Nephron progenitor cell (in vitro differentiated cells): ENCODE measurements at places on chromosomes 7 and 10.

DNA sequence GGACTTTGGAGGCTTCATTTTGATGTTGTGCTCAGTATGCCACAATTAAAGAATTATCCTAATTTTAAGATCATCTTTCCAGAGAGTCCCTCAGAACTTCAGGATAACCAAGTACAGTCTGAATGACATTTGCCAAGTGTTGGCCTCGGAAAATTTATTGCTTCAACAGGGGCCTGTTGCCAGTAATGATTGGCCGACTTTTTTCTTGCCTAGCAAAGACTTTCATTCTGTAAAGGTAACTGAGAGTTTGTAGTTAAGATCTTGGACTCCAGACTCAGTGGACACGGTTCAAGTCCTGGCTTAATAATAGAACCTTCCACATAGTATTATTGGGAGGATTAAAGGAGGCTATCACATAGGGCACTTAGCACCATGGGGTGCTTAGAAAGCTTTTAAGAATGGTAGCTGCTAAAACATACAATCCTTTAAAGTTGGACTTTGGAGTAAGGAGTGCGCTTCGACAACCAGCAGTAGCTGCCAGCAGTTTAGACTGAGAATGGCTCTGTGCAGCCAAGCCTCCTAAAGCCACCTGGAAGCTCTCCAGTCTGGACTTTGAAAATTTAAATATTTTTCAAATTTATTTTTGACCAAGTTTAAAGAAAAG lies 90.0 kb downstream of the PLCE1 start:
- no peaks in the 10 kb centered on the region for H3K36me3 ChIP-seq
- no peak overlapping the region for H3K4me3 ChIP-seq
- H3K27ac ChIP-seq, result no peak overlapping the region
- no peaks in the 10 kb centered on the region for H3K4me1 ChIP-seq
- no peaks in the 10 kb centered on the region for H3K27me3 ChIP-seq

- no peaks in the 10 kb centered on the region for H3K36me3 ChIP-seq
- no peak overlapping the region for H3K27ac ChIP-seq
- peaks cover 5% of the 10 kb centered on the region for H3K4me1 ChIP-seq
- H3K4me3 ChIP-seq, result no peak overlapping the region
- DNase-seq, result no peak
- H3K27me3 ChIP-seq, result no peaks in the 10 kb centered on the region
These were observed 350.7 kb upstream of the MBL2 start for GRCh38 chr10:53123311-53123710.

DNA sequence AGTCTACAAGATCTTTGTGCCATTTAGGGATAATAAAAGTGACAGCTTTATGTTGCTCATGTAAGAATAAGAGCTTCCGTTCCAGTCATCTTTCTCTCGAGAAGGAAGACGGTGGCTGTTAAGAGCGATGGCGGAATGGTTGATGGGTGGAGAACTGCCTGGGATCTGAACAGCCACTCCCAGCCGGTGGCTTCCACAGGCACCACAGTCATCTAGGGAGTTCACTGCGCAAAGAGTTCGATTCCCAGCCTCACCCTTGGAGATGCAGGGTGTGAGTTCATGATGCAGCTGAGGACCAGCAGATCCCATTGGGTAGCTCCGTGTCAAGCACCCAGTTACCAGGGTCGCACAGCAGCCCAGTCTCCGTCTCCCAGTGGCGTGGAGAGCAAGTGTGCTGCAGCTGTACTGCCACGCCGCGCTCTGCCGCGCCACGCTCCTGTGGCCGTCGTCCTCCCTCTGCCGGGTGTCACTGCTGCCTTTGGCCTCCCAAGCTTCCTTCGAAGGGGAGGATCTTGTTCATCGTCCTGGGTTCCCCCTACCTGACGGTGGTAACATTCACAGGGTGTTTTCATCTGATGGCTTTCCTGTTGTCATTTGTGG lies 7.8 kb downstream of the SUN1 start:
- H3K36me3 ChIP-seq, result peaks cover 69% of the 10 kb centered on the region
- H3K4me3 ChIP-seq, result no peak overlapping the region
- H3K4me1 ChIP-seq, result peaks cover 39% of the 10 kb centered on the region
- no peak for DNase-seq

DNA sequence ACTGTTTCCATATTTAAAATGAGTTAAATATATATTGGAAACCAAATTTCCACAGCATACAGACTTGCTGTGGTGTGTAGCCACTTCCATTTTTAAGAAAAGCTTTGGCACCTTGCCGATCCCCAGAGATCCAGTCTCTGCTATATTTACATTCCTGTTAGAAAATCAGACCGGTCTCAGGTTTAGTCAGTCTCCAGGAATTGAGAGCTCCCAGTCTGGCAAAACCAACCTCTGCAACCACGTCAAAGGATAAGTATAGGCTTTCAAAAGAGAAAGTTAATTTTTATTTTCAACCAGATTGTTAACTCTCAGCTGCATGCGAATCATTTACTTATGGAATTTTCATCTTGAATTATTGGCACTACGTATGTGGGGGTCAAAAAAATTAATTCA lies 28.2 kb downstream of the PUS7 start:
- no peaks in the 10 kb centered on the region for H3K4me1 ChIP-seq
- DNase-seq, result no peak
- H3K27me3 ChIP-seq, result no peaks in the 10 kb centered on the region
- H3K4me3 ChIP-seq, result no peak overlapping the region
- peaks cover 19% of the 10 kb centered on the region for H3K36me3 ChIP-seq

DNA sequence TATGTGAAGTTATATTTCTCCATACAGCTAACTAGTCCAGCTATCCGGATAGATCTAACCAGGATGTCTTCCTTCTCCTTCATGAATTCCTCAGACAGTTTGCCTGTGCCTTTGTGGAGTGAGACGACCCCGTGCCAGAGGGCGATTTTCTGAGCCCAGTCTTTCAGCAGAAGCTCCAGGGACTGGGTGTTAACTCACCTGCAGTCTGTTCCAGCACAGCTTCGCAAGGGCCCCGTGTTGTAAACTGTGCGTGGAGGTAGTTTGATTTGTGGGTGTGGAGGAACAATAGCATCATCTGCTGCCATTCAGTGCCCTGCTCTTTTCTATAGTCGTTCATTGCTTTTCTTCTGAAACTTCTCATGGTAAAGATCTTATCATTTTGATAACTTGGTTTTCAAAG lies 103.8 kb downstream of the INPP5A start:
- no peak for DNase-seq
- peaks cover 30% of the 10 kb centered on the region for H3K4me1 ChIP-seq
- H3K27ac ChIP-seq, result no peak overlapping the region
- H3K27me3 ChIP-seq, result peaks cover 10% of the 10 kb centered on the region
- H3K36me3 ChIP-seq, result peaks cover 14% of the 10 kb centered on the region
- H3K4me3 ChIP-seq, result no peak overlapping the region

- no peak for DNase-seq
- no peak overlapping the region for H3K27ac ChIP-seq
- peaks cover 11% of the 10 kb centered on the region for H3K27me3 ChIP-seq
- peaks cover 2% of the 10 kb centered on the region for H3K36me3 ChIP-seq
These were observed 54.3 kb downstream of the BMS1 start for GRCh38 chr10:42836771-42837468.

DNA sequence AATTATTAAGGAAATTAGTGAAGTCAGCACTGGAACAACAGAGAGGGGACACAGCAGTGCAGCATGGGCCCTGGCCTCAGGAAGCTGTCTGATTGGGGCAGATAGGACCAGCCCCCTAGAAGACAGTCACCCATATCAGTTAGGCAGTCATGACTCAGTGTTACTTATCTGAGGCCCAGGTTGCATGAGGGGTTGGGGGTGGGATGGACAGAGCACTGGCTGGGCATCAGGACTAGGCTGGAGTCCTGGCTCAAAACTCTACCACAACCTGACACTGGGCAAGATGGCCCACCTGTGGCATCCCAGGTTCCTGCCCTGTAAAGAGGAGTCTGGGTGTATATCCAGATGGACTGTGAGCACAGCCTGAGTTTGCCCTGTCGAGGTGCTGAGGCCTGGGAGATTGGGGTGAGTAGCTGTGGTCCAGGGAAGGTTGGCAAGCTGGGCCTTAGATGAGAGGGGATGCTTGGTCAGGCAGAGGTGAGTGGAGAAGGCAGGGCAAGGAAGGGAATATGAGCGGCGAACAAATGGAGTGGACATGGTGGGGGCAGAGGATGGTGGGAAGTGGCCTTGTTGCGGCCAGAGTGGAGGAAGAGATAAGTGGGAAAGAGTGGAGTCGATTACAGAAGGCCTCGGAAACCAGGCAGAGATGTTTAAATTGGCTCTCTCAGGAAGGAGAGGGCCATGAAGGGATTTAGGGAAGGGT lies 37.5 kb downstream of the HK1 start:
- H3K36me3 ChIP-seq, result no peaks in the 10 kb centered on the region
- no peak for DNase-seq
- H3K27me3 ChIP-seq, result peaks cover 7% of the 10 kb centered on the region
- no peak overlapping the region for H3K4me3 ChIP-seq

DNA sequence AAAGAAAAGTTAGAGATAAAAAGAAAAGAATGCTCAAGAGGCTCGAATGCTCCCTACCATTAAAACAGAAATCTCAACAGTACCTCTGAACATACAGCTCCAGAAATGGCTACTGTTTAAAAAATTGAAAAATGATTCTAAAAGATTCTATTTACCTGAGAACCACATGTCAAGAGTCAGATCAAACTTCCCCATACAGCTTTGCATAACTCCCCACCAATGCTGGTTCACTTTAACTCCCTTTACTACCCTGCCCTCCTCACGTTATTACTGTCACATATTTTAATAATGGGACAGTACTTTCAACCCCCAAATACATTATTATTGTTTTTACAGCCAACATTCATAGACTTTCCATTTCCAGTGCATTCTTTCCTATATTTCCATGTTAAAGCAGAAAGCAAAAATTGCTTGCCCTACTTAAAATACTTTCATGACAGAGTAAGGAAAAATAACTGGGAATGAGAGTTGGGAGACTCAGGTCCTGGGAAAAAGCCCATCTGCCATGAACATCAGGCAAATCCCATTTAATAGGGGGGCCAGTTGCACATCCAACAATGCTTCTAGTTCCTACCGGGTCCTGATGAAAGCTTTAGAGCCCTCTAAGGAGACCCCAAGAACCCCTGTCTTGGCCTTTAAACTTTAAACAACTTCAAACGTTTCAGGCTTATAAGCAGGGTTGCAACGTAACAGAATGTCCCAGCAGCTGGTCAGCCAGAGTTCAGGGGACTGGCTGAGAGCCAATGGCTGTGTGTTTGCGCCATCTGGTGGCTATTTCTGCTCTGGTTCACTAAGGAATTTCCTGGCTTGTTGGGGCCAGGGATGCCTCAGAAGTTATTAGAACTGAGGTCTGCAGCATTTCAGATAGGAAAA lies 247.4 kb downstream of the ELMO1 start:
- peaks cover 15% of the 10 kb centered on the region for H3K36me3 ChIP-seq
- H3K27ac ChIP-seq, result no peak overlapping the region
- peak; percentile 83 for DNase-seq
- no peak overlapping the region for H3K4me3 ChIP-seq
- peaks cover 44% of the 10 kb centered on the region for H3K4me1 ChIP-seq
- peaks cover 7% of the 10 kb centered on the region for H3K27me3 ChIP-seq

DNA sequence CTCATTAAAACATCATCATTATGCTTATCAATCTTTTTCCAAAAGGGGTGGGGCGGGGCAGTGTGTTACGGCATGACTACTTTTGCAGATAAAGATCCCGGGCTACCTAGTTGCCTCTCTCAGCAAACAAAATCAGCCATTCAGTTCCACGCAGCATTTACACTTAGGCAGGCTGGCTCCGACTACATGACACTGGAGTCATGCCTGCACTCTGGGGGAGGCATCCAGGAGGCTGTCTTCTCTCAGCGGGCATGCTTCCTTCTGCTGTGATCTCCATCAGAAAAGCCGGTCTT lies 193.9 kb upstream of the TCF7L2 start:
- H3K27ac ChIP-seq, result no peak overlapping the region
- H3K4me3 ChIP-seq, result no peak overlapping the region
- peaks cover 57% of the 10 kb centered on the region for H3K4me1 ChIP-seq
- no peak for DNase-seq
- peaks cover 11% of the 10 kb centered on the region for H3K36me3 ChIP-seq
- peaks cover 5% of the 10 kb centered on the region for H3K27me3 ChIP-seq

DNA sequence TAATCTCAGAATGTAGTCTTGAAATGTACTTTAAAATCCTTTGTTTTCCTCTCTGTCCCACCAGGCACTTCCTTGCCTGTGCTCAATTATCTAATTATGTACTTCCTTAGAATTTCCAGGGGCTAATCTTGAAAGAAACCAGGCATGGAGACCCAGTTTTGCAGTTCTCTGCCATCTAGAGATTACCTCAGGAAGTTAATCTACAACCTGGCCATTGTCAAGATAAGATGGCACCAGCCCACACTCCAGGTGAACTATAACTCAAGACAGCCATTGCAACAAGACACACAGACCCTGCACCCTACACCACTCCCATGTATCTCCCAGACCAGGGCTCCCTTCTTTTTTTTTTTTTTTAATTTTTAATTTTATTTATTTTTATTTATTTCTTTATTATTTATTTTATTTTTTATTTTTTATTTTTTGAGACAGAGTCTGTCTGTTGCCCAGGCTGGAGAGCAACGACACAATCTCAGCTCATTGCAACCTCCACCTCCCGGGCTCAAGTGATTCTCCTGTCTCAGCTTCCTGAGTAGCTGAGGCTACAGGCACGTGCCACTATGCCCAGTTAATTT lies 85.9 kb upstream of the TRIM24 start:
- no peak for DNase-seq
- H3K36me3 ChIP-seq, result peaks cover 5% of the 10 kb centered on the region
- H3K4me1 ChIP-seq, result no peaks in the 10 kb centered on the region

GRCh38 chr10:15385552-15386455 lies 14.7 kb upstream of the FAM171A1 start:
- H3K27ac ChIP-seq, result peak overlapping the region; percentile 76
- H3K4me3 ChIP-seq, result peak overlapping the region; percentile 5
- peaks cover 31% of the 10 kb centered on the region for H3K4me1 ChIP-seq
- no peak for DNase-seq
- no peaks in the 10 kb centered on the region for H3K36me3 ChIP-seq

GRCh38 chr10:78462176-78462575 lies 428.5 kb downstream of the RPS24 start:
- no peak overlapping the region for H3K27ac ChIP-seq
- H3K27me3 ChIP-seq, result peaks cover 13% of the 10 kb centered on the region
- H3K4me1 ChIP-seq, result peaks cover 67% of the 10 kb centered on the region
- H3K4me3 ChIP-seq, result no peak overlapping the region
- peaks cover under 1% of the 10 kb centered on the region for H3K36me3 ChIP-seq

DNA sequence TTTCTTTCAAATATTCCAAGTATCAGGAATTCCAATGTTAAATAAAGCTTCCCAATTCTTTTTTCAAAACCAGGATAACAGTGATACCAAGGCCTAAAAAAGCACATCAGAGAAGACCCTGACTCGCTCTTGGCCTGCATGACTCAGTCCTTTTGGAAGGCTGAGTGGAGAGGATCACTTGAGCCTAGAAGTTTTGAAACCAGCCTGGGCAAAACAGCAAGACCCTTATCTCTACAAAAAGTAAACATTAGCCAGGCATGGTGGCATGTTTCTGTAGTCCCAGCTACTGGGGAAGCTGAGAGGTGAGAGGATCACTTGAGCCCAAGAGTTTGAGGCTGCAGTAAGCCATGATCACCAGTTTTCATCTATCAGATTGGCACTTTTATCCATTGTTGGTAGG lies 18.7 kb downstream of the NFE2L3 start:
- peaks cover 6% of the 10 kb centered on the region for H3K27me3 ChIP-seq
- H3K27ac ChIP-seq, result no peak overlapping the region
- H3K4me1 ChIP-seq, result no peaks in the 10 kb centered on the region
- no peak for DNase-seq
